RWPE2 (cell line): ENCODE measurements at places on chromosomes 7 and 10.

DNA sequence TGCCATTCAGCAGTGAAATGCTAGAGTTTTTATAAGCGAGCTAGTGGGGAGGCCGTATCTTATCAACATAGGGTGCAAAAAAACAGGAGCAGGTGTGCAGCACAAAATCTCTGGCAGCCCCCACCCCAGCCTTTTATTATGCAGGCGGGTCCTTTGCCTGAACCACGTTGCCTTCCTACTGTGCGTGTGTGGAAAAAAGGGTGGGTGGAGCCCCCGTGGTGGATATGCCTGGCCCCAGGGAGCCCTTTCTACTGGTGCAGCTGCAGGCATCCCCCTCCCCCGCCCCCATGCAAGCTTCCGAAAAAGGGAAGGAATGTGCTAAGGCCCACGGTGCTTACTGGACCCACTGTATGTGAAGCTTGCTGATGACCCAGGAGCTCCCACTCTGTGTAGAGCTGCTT, 175.9 kb downstream of the USP6NL start:
- DNase-seq: no peak

DNA sequence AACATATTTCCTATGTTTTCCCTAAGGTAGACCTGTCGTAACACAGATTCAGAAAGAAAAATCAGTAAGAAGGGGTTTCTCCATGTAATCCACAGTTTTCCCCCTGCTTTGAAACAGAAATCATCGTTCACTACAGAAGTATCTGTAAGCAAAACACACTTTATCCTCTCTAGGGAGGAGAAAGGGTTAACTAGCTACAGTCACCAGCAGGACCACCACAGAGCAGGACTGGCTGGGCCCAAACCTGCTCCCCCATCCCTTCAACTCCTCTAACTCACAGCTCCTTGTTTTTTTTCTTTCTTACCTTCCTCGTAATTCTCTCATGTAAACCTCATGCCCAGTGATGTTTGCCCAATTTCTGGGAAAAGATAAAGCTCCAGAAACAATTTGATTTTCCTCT, 167.7 kb downstream of the RAPGEF5 start:
- DNase-seq: no peak

DNA sequence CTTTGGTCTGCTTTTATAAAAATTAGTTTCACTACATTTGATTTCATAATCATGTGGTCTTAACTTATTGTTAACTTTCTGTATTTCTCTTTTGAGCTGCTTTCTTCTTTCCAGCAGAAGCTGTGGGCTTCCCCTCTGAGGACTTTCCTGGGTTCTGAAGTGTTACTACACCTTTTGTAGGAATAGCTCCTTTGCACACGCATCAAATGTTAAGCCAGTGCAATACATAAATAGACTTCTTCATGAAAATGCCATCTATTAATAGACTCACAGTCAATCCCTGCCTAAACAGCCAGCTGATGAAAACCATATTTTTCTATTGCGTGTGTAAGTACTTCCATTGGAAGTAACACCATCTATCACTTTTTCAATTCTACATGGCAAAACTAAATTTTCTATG, 1.5 kb downstream of the ABCB4 start:
- DNase-seq: no peak

DNA sequence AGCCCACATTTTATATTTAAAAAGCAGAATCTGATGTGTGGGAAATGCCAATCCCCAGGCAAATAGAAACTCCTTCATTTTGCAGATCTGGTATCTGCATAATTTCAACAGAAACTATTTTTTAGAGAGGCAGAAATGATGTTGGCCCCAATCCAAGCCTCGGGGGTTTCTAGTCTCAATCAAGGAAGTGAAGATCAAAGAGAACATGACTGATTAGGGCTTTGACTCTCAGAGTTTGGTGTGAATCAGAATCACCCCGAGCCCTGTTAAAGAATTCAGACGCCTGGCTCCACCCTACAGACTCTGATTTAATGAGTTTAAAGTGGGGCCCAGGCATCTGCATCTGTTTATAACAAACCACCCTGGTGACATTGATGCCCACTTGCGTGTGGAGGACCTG, 36.7 kb upstream of the UBE2H start:
- DNase-seq: no peak

GRCh38 chr7:132290021-132290420, 286.2 kb downstream of the PLXNA4 start:
- no peak for DNase-seq

DNA sequence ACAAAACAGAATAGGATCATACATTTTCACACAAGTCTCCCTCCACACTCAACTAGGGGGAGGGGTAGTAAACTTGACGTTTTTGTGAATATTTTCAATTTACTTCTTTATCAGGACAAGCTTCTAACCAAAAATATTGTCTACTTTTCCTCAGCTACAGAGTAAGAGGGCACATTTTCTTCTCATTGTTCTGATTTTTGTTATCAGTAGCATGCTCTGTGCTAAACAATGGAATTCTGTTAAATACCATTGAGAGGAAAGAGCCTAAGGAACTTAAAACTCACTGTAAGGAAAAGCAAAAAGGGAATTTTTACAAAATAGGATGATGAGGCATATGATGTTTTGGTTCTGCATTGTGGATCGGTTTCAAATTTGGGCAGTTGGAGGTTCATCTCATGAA, 41.2 kb downstream of the ANLN start:
- no peak for DNase-seq

DNA sequence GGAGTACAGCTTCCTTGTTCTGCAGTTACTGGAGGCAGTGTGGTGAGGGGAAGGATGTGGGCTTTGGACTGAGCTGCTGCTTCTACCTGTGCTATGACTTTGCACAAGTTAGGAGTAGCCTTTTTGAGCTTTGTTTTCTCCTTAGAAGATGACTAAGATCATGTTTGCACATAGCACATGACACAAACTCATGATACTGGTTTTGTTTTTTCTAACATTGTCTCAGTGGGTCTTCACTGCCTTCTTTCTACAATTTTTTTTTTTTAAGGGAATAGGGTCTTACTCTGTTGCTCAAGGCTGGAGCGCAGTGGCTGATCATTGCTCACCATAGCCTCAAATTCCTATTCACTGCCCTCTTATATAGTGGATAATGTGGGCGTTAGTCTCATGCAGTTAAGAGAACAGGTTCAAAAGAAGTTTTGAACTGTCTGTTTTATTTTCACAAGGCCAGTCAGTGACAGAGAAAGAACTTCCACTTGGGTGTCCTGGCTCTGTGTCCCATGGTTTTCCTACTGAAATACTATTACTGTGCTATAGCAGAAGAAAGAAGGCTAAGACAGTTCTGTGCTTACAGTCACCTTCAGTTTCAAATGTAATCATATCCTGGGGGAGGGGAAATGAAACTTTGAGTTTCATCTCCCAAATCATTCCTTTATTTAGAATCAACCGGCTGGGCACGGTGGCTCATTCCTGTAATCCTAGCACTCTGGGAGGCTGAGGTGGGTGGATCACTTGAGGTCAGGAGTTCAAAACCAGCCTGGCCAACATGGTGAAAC, 72.0 kb downstream of the KAT6B start:
- DNase-seq: no peak

DNA sequence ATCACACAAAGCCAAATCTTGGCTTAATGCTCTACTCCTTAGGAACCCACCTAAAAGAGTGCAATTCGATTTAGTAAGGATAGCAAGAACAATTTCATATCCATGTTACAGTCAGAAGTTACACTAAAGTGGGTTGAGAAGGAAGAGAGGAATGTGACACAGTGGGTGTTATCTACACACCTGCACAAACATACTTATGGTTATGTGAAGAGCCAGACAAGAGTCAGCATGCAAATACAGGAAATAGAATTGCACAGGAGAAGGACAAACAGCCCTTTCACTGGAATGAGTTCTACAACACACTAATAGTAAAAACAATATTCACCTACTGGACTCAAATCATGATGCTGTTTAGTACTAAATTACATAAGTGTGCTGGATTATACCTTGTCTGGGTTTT, 262.8 kb downstream of the DGKB start:
- DNase-seq: no peak

- DNase-seq: peak; percentile 79
Observed at GRCh38 chr10:89466599-89467035, 52.2 kb downstream of the IFIT5 start.

GRCh38 chr10:102578782-102579181, 65.5 kb upstream of the TRIM8 start:
- DNase-seq: no peak

- no peak for DNase-seq
Observed at GRCh38 chr7:113199136-113199535, 80.8 kb upstream of the SMIM30 start.

GRCh38 chr7:126978865-126979264, 273.9 kb downstream of the GRM8 start:
- DNase-seq: no peak

DNA sequence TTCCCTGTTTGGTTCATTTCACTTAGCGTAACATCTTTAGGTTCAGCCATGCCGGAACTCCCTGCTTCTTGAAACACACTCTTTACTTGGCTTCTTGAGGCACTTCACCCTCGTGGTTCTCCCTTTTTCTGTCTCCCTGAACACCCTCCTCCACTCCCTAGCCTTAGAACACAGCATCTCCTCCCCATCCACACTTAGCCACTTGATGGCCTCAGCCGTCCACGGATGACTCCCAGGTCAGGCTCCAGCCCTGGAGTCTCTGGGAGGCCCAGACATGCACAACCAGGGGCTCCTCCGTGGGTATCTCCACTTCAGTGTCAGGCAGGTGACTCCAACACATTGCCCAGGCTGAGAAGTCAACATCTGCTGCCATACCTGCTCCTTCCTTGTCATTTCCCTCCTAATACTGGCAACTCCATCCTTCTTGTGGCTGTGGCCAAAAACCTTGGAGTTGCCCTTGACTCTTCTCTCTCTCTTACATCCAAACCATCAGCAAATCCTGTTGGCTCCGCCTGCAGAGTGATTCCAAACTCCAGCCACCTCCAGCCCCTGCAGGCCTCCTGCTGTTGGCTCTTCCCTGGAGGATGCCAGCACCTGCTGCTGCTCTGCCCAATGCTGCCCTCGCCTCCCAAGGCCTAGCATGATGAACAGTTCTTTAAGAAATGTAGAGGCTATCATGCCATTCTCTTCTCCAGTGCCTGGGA, 8.4 kb upstream of the INMT start:
- DNase-seq: no peak

DNA sequence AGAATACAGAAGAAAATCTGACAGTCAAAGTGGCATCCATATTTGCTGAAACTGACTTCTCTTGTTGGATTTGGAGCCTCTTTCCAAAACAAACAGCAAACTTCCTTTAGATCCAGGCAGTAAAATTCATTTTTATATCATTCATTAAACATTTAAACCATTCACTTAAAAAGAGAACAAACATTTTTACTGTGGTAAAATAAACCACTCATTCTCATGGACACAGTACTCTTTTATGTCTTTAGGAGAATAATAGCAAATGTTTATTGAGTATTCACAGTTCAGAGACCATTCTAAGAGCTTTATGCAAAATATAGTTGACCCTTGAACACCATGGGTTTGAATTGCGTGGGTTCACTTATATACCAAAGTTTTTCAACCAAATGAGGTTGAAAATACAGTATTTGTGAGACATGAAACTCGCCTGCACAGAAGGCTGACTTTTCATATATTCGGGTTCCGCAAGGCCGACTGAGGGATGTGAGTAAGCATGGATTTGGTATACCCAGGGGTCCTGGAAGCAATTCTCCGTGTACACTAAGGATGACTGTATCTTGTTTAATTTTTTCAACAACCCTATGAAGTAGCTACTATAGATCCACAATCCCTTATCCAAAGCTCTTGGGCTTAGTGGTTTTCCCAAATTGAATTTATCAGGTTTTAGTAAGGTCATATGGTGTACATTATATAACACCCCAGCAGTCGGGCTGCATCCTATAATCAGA, 49.1 kb downstream of the ATXN7L1 start:
- DNase-seq: no peak

GRCh38 chr7:77482015-77482414, 55.1 kb upstream of the PTPN12 start:
- DNase-seq: peak; percentile 56

- DNase-seq: no peak
Observed at GRCh38 chr7:50477640-50478039, 27.5 kb upstream of the FIGNL1 start.

DNA sequence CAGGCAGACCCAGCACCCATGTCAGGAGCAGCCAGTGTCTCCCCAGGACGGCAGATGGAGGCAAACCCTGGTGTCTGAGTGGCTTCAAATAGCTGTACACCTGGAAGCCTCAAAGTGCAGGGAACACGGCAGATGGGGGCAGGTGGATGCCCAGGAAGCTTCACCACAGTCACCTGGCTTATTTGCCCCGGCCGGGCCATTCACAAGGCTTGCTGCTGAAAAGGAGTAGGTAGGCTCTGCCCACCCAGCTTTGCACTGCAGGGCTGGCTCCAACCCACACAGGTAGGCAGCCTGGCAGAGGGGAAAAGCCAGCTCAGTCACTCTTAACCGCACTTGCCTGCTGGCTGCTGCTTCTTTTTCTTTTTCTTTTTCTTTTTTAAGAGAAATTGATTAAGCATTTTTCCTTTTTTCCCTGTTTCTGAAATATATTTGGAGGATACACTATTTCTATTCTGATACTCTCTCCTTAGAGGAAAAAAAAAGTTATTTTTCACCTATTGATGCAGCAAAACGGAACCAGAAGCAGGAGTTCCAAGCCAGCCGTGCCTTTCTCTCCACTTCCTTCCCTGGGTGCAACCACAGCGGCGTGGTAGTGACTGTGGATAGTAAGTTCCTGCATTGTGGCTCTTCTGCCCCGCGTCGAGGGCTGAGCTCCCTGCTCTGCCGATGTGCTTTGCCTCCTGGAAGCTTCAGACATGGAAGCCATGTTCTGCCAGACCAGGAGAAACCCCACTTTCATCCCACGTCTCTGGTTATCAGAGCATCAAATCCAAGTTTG, 118.3 kb downstream of the KLF6 start:
- no peak for DNase-seq

GRCh38 chr7:148270576-148270975, 320.0 kb upstream of the C7orf33 start:
- no peak for DNase-seq

DNA sequence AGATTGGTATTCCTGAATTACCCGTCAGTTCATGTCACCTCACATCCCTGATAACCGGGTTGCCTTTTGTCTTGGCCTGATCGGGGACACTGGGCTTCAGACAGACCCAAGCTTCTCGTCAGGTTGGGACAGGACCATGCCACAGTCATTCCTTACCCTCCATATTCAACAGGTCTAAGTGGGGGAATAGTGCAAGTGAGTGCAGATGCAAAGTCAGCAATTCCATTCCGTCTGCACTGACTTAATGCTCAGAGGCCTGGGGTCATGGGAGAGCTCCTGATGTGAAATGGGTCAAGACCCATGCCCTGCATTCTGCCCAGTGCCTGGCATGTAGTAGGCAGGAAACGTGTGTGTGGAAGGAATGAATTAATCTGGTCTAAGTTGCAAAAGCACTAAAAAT, 95.4 kb upstream of the PITRM1 start:
- DNase-seq: no peak
